Stomach (tissue), 19 donors: ENCODE measurements at places on chromosomes 3 and 15.

- no peak for DNase-seq
Observed at GRCh38 chr3:66993082-66993481, 5.0 kb upstream of the KBTBD8 start.

DNA sequence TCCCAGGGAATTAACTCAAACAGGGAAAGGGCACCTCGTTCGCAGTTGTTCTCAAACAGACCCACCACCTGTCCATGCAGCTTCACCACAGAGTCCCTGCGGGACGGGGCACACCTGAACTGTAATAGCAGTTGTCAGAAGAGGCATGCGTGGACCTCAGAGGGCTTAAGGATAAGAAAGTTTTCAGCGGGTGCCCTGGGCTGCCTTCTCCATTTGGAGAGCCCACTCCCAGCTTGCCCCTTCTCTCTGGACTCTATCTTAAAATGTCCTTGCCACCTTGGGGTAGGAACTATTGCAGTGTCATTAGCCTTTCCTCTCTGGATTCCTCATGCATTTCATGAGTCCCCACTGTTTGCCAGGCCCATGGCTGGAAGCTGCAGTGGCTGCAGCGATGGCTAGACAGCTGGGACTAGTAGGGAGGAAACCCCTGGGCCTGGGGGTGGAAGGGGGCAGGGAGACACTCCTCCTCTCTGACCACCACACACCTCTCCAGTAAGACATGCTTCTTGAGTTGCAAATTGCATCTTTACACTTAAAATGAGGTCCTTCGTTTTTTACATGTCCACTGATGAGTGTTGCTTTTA, 33.5 kb downstream of the PDIA5 start:
- DNase-seq = no peak

DNA sequence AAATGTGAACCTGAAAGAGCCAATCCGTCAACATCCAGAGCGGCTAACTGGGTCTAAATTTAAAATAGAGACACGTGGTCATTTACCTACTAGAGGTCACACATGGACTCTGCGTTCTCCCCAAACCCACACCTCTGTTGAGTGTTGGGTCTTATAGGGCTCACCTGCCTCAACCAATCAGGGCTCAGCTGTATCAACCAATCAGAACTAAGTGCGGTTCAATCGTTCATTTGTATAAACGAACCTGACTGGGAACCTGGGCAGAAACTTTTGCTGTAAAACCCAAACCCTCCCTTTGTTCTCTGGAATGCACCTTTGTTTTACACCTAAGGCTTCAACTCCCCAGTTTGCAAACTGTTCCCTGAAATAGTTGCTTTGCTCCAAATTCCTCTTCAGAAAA, 8.9 kb downstream of the DNAAF4 start:
- DNase-seq = no peak

GRCh38 chr3:41173926-41174885, 25.1 kb upstream of the CTNNB1 start:
- no peak for DNase-seq

DNA sequence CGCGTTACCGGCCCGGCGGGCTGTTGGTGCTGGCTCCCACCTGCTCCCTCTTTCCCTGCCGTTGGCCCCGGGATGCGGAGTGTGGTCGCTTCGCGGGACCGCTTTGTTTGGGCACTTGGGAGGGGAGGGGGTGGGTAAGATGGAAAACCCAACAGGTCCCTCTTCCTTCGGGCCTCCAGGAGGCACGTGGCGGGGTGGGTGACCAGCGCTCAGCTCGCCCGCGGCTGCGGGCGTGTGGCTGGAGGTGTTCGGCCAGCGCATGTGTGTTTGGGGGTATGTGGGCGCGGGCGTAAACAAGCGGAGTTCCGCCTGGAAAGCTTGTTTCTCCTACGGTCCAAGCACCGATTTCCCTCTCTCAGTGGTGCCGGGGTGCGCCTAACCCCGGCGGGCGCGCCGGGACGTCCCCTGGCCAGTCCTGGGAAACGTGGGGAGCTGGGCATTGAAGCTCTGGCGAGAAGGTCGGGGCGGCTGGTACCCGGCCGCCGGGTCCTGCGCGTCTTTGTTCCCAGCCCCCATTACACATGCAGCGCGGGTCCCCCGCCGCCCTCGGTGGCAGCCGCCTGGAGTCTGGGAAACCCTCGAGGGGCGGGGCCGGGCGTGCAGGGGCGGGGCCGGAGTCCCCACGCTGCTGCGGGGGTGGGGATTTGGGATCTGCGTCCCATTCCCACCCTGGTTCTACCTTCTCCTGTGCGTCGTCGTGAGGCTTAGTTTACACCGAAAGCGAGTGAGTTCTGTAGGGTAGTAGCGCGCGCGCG, 1.4 kb downstream of the ACVR2B start:
- peak; percentile 87 for DNase-seq

GRCh38 chr3:53346514-53346913, 829 bp downstream of the DCP1A start:
- peak; percentile 71 for DNase-seq
